ENCODE measurements at places on chromosomes 6 and 20.
A peak's percentile ranks its signal among the peaks of the same experiment; 100 is the strongest.

- DNase-seq, result no peak
These were observed 13.5 kb upstream of the HLA-DQA1 start for GRCh38 chr6:32623693-32624092.

- no peak for DNase-seq
These were observed 4.0 kb downstream of the HSPA1B start for GRCh38 chr6:31831350-31832215.

- DNase-seq, result no peak
These were observed 44.7 kb downstream of the RREB1 start for GRCh38 chr6:7152462-7152861.

DNA sequence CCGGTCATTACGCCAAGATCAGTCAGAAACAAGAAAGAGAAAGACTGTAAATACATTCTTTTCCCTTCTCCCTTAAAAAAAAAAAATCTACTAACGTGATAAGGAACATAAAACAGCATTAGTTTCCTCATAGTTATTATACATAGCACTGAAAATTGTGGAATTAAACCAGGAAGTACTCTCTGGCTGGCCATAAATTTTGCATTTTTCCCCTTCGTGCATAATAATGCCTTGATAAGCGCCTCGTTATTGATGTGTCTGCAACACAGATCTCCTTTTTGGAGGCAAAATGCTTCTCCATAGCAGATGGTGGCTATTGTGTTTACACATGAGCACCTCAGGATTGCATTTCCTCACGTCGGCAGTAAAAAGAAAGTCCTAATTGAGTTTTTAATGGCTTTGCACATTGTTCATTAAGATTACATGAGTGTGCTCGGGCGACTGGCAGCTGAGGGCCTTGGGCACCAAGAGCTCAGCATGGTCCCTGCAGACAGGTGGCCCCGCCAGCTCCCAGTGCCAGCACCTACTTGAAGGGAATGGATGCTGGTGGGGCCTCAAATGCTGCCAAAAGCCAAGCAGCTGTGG, 394.5 kb downstream of the PTPRT start:
- DNase-seq, result peak; percentile 37

GRCh38 chr6:14426281-14426680, 308.7 kb downstream of the CD83 start:
- DNase-seq, result no peak

DNA sequence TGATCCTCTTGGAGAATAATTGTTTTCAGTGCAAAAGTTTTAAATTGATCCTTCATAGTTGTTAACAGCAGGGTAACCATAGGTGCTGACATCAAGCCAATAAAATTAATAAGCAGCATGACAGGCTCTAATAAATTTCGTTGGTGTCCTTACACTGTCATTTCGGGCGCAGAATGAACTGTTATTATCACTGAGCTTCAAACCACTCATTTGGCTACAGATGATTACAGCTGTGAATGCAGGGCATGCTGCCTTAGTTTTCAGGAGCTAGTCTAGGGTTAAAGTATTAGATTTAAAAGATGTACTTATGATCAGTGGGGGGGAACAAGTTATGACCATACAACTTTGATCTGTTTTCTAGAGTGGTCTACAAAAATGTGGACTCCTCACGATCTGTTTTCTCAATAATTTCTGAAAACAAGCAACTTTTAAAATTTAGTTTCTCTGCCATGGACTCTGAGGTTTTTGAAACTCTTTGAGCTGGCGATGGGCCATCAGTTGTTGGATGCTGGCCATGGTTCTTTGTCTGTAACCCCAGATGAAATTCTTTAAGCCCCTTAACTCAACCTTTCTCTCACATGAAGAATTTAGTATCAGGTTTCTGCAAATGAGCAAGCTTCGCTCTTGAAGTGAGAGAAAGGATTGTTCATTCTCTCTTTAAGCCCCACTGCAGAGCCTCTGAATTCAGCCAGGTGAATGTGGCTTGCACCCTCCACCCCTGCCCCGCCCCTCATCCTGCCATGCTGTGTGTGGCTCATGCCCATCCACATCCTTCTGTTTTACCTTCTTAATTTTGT, 99.1 kb upstream of the MTHFD1L start:
- no peak for DNase-seq

GRCh38 chr6:44267252-44267651, 1.9 kb upstream of the NFKBIE start:
- DNase-seq, result no peak
